H1 (cell line): ENCODE measurements at places on chromosomes 11 and 22. TPM values are rescaled to one million over a fixed set of nuclear protein-coding genes. Genes with fewer than 3 reads are reported as not detected.

DNA sequence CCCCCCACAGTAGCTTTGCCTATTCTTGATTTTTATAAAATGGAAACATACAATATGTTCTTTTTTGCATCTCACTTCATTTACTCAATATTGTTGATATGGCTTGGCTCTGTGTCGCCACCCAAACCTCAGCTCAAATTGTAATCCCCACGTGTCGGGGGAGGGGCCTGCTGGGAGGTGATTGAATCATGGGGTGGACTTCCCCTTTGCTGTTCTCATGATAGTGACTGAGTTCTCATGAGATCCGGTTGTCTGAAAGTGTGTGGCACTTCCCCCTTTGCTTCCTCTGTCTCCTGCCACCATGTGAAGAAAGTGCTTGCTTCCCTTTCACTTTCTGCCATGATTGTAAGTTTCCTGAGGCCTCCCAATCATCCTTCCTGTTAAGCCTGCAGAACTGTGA is 431.3 kb downstream of the MN1 start:
- DNase-seq, result no peak

GRCh38 chr22:46508491-46508999 is 28.9 kb downstream of the CELSR1 start:
- DNase-seq, result no peak

Gene HORMAD2
- not detected in 2 replicates for total RNA-seq

GRCh38 chr22:49961005-49961600 is 531 bp downstream of the PIM3 start:
- DNase-seq, result no peak

DNA sequence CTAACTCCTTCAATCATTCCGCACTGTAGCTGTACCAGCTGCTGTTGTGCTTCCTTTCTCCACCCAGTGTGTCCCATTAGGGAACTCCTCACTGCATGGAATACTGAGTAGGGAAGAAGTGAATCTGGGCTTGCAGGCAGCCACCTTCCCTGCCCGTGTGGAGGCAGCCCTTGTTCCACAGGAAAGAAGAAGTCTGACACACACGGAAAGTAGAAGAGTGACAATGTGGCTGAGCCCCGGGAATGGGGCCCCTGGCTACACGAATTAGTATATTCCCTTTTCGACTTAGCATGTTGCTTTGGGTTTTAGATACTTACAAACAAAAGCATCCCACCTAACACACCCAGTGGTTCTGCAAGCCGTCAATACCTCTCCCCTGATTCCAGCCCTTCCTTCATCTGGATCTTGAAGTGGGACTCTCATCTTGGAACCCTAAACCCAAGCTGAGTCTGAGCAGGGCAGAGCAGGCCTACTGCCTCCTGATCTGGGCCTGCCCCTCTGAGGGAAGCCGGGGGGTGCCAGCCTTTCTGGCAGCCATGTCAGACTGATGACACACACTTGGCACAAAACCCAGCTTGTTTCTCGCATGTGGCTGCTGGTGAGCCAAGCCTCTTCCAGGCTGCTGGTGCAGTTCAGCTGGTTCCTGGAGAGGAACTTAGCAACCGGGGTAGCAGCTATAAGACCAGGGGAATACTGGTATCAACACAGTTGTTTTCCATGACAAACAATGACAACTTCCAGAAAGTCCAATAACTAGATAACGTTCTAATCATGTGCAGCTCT is 71.6 kb downstream of the C11orf58 start:
- DNase-seq, result no peak

- DNase-seq, result no peak
These were observed 89.3 kb upstream of the OPCML start for GRCh38 chr11:133621611-133622010.
